ENCODE measurements at places on chromosomes 5 and 9.

DNA sequence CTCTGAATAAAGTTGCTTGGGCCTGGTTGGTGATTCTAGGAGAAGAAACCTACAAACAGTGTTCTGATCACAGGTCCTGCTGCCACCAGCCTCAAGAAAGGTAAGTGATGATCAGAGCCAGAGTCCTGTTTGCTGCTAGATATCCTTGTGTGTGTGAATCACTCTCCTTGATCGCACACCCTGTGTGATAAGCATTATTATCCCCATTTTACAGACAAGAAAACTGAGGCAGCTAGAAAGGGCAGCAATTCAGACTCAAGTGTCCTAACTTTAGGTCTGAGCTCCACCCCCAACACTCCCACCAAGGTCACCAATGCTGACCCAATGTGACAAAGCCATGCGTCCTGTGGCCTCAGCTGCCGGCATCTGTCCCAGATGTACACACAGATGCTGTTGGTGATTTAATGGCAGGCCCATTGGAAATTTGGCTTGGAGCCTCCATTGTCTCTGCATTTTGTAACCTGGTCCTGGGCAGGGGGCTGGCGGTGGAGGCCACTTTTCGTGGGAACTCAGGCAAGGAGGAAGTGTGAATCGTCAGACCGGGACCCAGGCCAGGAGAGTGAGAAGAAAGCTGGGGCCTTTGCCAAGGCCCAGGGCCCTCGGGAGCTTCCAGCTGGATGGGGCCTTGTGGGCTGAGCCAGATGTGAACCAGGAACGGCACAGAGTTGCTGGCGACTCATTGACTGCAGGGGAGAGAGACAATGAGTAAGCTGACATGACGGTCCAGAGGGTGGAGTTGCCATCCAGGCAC, 29.8 kb upstream of the GGTA1 start:
- DNase-seq = no peak

GRCh38 chr9:136806631-136807201, 1.0 kb upstream of the RABL6 start:
- DNase-seq = no peak

GRCh38 chr5:2584579-2585269, 166.8 kb downstream of the IRX2 start:
- DNase-seq = no peak

- DNase-seq = no peak
Measured at GRCh38 chr5:140595538-140596300, 31.1 kb downstream of the SLC35A4 start.

DNA sequence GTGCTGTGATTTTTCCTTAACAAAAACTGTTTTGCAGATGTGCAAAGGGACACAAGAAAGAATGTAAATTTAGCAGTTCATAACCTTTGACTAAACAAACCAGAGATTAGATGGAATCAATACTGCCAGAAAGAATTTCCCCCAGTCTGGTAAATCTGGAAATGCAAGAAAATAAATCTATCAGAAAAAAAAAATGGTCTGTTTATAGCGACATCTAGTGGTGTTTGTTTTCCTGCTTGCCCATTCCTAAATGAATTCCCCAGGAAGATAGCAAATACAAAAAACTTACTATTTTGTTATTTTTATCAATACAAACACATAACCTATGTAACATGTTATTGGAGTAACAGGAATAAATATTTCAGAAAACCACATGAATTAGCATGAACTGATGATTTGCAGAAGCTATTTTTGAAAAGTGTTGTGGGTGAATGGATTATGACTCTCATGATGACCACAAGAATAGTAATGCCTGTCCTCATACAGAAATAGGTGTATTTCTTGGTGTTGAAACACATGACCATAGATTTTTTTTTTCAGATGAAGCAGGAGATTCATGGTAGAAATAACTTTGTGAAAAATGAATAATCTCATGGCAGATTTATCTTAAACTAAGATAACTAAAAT, 1703.8 kb downstream of the MAT2B start:
- DNase-seq = no peak

DNA sequence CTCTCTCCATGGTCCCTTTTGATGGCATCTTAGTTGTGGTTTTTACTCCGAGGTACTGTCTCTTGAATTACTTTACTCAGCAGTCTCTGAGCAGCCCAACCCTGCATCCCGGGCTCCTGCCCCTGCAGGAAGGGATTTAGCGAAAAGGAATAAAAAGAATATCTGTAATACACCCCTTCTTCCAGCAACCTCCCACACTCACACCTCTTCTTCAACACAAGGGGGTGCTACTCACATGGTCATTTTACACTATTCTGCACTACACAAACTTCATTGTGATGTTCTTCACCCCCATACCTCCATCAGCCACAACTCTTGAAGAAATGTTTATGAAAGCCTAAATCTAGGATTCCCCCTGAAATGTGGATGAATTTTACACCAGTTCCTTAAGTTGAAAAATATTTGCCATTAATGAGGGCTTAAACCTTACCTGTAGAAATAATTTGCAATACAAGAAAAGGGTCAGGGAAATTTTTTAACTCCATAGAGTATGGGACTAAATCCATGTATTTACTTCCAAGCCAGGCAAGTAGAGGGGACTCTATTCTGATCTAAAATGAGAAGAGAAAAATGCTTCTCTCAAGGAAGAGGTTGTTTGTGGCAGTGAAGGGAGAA, 26.0 kb downstream of the TPD52L3 start:
- peak; percentile 11 for DNase-seq

DNA sequence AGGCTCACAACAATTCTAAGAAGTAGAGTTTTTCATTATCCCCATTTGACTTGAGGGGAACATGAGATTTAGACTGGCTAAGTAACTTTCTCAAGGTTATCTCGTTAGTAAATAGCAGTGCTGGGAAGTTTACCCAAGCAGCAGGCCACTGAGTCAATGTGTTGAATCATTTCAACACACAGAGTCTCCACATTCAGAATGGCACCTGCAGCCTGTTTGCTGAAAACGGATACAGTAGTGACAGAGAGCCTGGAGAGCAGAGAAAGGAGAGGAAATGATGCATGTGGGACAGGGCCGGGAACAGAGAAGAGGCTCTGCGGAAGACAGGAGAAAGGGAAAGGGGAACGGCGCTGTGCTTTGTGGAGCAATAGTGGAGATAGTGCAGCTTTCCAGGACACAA, 33.5 kb upstream of the ZSWIM6 start:
- DNase-seq = no peak

GRCh38 chr9:90070056-90070455, 465.2 kb downstream of the GADD45G start:
- DNase-seq = no peak

GRCh38 chr9:69444021-69444420, 119.0 kb downstream of the ENTREP1 start:
- no peak for DNase-seq

DNA sequence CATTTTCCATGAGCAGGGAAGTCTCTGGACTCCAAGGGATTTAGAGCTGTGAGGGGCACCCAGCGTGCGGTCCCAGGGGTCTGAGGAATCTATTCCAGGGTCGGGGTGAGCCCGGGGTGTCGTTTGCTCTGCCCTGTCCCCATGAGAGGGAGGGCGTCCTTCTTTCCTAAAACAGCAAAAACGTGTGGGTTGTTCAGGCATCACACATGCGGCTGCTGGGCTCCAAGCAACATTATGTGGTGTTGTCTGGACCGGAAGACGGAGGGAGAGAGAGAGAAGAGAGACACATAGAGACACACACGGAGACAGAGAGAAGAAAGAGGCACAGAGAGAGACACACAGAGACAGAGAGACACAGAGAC, 42.7 kb upstream of the COL5A1 start:
- DNase-seq = no peak

GRCh38 chr9:137172901-137173795, 1.3 kb upstream of the TMEM210 start:
- DNase-seq = no peak

- no peak for DNase-seq
Measured at GRCh38 chr5:98735806-98736507, 37.5 kb upstream of the RGMB start.

GRCh38 chr5:176547802-176548201, 1.3 kb upstream of the CDHR2 start:
- no peak for DNase-seq

- DNase-seq = no peak
Measured at GRCh38 chr5:38329132-38329715, 70.9 kb downstream of the EGFLAM start.

GRCh38 chr5:149788964-149789363, 58.9 kb downstream of the PPARGC1B start:
- DNase-seq = no peak

DNA sequence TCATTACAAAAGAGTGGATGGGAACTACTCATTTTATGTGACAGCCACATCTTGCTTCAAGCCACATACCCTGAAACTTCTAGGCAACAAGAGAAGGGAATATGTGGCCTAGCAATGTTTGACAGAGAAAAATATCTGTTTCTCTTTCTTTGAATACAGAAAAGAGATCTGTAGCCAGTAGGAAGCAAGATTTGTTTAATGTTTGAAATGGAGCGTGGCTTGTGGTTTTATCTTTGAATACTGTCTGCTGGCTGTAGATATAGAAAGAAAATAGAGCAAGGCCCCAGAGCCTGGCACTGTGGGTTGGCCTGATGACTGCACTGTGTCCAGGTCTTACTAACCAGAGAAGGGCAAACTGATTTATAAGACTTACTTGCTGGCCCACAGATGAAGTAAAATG, 133.8 kb downstream of the ARHGEF28 start:
- no peak for DNase-seq

GRCh38 chr5:63128018-63128417, 549.4 kb downstream of the LRRC70 start:
- no peak for DNase-seq

DNA sequence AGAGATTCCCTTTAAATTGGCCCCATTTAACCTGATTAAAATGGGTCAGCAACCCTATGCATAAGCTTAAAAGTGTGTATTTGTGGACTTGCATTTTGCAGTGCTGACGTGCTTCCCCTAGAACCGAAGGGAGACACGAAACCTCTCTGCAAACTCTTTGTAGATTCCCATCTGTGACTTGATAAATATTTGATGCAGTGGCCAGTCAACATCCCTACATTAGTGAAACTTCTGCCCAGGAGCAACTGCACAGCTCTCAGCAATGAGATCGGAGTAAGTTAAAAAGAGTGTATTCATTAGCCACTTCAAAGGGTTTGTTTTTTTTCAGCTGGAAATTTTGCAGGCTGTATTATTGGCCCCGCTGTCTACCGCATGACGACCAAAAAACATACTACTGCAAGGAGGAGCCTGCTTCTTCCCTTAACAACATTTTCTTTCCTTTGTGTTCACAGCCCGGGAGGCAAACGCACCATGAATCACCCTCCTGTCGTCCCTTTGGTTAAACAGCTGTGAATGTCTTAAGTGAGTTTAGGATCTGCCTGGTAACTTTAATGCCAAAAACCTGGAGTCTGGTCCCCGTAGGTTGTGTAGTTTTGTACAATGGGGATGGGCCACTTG, 38.0 kb upstream of the TCERG1 start:
- DNase-seq = no peak

DNA sequence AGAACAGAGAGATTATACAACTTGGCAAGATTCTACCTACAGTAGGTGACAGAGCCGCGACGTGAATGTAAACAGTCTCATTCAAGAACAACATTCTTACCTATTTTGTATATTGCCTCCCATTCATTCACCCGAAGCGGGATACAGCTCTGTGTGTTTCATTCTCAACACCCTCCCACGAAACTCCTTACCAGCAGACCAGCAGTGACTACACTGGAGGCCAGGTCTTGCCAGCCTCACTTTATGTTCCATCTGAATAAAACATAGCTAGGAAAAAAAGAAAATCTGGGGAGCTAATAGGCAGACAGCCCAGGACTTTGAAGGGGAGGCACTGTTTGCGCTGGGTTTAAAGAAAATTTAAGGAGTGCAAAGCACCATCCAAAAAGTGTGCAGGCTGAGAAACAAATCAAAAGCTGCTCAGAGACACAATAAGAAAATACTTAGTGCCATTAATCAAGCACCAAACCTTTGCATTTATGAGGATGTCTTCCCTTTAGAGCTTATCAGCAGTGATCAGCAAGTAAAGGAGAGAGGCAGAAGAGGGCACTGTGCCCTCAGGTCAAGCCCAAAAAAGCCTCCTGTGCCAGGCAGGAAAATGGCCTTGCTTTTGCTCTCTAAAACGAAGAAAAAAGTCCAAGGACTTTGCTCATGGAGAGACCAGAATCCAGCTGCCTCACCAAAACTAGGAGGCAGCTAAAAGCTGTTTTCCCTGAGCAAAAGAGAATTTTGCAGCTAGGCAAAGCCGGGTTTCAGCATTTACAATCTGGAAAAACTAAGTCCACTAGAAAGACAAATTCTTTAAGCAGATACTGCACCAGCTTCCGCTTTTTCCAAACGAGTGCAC, 295.1 kb downstream of the BNC2 start:
- DNase-seq = no peak

DNA sequence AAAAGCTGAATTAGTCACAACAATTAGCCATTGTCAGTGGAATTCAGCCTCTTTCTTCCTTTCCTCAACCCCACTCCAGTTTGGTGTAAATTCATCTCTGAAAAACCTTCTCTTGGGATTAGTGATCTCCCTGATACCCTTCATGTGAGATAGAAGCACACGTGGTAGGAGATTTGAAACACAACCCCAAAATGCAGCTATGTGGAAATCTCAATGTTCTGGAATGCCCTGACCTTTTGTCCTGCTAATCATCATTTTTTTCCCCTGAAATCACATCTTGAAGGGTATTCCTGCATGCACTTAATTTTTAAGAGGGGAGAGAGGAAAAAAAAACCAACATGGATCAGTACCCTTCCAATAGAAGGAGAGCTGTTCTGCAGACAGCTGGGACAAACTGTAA, 612.6 kb downstream of the EBF1 start:
- no peak for DNase-seq

DNA sequence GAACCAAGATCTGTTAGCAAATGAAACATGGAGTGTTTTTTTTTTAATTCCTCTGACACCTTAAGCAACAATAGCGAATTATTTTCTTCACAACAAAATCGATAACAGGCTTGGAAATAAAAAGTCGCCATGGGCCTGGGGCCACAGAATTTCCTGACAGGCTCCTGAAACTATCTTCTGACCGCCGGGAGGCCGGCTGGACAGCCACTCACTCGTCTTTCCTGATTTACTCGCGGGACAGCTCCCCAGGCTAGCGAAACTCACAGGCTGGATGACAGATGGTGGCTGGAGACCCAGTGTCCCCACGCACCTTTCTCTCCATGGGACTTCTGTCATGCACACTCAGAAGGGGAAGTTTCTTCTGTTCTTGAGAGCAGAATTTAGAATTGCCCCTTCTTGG, 143.3 kb upstream of the IRX2 start:
- DNase-seq = no peak

- no peak for DNase-seq
Measured at GRCh38 chr5:176794509-176794908, 15.8 kb upstream of the UNC5A start.

DNA sequence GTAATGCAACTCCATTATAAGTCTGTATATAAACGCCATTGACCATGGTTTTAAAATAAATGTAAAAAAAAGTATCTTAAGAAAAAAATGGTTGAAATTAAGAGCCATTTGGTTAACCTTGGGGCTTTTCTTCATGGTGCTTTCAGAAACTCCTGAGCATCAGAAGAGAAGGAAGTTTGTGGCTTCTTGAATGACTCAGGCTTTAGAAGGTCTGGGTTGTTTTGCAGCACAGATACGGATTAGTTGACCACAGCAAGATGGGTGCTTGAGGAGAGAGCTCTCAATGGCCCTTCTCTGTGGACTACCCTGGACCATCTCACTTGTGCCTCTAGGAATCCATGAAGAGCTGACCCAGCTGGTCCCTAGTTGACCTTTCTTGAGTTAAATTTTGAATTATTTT, 189.5 kb downstream of the TMEM38B start:
- DNase-seq = no peak
